Cardiac fibroblast (primary cell): ENCODE measurements at places on chromosomes 4 and X.

DNA sequence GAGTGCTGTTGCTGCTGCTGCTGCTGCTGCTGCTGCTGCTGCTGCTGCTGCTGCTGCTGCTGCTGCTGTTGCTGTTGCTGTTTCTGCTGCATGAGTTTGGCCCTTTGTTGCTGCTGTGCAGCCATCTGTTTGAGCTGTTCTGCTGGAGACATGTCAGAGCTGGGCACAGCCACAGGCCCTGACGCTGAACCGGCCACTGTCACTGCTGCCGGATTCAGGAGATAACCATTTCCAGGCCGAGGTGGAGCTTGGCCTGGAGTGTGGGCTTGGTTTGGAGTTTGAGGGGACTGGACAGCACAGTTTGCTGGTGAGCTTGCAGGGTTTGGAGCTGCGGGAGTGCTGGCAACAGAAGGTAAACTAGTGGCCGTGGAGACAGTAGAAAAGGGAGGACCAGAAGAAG, 224.3 kb downstream of the MGST2 start:
- DNase-seq = no peak

DNA sequence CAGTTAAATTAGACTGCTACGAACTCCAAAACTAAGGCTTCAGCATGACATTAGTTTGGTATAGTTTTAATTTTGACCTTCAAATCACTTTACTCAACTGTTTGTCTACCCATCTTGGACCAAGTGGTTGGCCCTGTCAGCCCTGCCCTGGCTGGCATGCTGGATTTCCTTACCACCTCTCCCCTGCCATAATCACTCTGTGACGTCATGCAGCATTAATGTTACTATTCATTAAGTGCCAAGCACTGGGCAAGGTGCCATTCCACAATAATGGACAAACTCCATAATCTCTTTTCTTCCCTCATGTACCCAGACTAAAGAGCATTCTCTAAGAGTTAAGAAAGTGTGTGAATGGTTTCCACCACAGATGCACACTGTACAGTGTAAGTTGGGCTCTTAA, 277.0 kb upstream of the INTU start:
- no peak for DNase-seq

GRCh38 chr4:25857403-25857802, 5.4 kb downstream of the SEL1L3 start:
- DNase-seq = peak; percentile 29

DNA sequence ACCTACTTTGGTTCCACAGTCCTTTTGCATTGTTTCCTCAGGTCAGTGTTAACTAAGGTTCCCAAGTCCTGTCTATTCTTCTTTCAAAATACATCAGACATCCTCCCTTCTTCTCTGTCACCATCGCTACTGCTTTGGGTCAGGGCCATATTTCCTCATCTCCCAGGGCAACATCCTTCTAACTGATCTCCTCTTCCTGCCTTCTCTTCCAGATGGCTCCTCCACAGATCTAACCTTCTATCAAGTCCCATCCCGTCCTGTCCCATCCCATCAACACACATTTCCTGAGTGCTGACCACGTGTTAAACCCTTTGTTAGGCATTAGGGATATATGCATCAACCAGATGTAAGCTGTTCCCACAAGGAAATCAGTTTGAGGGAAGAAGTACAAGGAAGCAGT, 25.9 kb downstream of the PLAC1 start:
- DNase-seq = no peak

GRCh38 chr4:144740316-144740715, 94.4 kb downstream of the HHIP start:
- DNase-seq = peak; percentile 48
